ENCODE measurements at places on chromosomes 16 and 17.
A peak's percentile ranks its signal among the peaks of the same experiment; 100 is the strongest.

GRCh38 chr17:43171586-43172487 is 823 bp downstream of the NBR1 start:
- DNase-seq, result no peak

DNA sequence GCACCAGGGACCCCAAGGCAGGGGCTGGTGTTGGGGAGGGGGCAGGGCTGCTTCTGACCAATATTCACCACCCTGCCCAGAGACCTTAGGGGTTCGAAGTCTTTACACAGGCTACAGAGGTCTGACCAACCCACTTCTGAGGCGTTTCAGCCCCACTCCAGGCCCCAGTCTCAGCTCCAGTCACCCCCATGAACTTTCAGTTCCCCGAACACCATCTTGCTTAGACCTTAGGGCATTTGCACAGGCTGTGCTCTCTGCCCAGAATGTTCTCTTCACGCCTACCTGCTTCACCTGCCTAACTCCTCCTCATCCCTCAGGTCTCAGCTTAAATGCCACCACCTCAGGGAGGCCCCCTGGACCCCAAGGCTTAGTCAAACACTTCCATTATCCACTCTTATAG is 25.8 kb upstream of the CPNE2 start:
- DNase-seq, result no peak

DNA sequence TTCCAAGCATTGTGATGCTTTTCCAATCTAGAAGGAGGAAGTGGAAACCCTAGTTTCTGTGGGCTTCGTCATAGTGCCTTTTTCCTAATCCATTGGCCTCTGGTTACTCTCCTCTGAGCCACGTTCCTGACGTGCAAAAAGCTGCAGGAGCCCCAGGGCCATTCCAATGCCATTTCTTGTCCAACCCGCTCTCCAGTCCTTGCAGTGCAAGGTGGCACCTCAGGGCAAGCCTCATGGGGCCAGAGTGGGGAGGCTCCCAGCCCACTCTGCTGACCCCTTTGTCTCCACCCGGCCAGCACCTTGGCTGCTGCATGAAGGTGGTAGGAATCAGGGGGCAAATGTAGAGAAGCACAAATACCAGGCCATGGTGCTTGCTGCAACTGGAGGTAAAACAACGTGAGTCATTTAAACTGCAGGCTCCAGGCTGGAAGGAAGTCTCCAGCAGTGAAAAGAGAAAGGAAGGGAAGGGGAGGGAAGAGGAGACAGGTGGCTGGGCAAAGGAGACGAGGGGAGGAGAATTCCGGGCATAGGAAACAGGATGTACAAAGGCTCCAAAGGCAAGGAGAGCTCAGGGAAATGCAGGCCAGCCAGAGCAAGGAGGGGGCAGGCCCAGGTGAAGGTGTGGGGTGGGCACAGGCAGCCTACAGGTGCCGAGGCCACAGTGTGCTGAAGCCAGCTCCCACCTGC is 168.2 kb upstream of the TNRC6C start:
- DNase-seq, result no peak

DNA sequence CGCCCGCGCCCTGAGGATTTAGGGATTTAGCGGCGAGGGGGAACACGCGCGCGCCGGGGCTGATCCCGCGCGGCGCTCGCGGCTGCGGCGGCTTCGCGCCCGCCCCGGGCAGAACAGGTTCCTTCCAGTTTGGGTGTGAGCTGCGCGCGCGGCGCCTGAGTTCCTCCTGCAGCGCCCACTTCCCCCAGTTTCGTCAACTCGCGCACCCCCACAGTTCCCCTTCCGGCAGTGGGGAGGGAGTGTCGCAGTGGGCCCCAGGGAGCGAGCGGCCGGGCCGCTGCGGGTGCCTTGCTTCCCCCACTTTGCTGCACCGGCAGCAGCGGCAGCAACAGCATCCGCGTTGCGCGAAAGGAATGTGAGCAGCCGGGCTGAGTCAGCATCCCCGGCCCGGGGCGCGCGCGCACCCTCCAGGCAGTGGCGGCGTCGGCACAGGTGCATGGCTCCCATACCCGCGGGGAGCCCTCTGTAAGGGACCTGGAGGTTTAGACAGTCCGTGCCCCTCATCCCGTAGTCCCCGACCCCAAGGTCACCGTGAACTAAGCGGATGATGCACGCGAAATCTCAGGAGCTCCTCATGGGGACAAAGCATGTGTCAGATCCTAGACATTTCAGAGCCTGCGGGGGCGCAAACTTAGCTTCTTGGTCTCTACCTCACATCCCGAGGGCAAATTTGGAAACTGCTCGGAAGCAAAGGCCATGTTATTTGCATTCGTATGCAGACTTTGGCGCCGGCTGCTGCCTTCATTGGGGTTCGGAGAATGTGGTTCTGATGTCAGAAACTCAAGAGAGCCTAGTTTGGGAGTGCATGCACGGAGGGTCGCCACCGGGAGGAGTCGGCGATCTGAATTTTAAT is 767 bp downstream of the ARSG start:
- DNase-seq, result peak; percentile 86

DNA sequence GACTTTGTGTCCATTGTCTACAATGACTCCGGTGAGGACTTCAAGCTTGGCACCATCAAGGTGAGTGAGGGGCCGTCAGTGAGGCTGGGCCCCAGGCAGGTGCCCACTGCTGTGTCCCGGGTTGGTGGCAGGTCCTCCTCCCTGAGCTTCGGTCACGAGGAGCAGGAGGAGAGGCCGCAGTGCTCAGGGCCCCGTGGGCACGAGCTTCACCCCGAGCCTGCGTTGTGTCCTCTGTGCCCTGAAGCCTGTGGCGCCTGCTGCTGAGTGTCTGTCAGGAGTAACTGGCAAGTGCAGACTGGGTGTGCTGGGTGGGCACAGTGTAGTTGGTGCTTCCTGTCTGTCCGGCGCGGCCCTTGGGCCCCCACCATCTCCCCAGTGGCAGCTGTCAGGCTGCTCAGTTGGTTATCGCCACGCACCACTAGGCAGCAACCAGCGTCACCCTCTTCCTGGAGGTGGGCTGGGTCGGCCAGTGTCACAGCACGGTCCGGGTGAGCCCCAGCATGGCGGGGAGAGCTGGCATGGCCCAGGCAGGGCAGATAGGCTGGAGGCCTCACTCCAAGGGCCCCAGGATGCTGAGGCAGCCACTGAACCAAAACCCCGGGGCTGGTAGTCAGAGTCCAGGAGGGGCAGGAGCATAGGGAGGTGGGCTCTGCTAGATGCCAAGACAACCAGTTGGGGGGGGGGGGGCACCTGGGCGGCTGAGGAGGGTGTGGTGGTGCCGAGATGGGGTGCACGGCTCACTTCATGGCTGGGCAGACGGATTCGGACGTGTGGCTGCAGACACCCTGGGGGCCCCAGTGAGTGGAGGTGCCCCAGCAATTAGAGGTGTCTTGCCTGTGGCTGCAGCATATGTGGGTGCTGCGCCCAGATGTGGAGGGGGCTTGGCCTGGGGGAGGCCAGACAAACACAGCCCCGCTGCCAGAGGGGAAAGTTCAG is 39.3 kb downstream of the TSC2 start:
- DNase-seq, result no peak

GRCh38 chr16:3057181-3058138 is 8.0 kb upstream of the IL32 start:
- no peak for DNase-seq

DNA sequence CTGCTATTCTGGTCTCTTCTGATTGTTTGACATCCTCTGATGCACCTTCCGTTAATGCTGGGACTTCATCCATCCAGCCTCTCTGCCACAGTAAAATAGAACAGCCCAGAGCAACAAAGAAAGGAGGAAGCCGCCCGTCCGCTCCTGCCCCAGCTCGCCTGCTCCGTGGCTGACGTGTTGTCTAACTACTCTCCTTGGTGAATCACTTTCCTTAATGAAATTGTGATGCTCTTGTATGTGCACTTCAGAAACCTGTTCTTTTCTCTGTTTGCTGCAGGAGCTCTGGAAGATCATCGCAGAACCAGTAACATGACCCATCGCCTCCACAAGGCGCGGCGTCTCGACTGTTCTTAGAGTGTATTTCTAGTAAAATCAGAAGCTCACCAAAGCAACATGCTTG is 24.3 kb downstream of the METTL22 start:
- DNase-seq, result no peak

GRCh38 chr17:40072735-40073346 is 10.1 kb downstream of the THRA start:
- no peak for DNase-seq

- DNase-seq, result no peak
These were observed 36.0 kb downstream of the OSBPL7 start for GRCh38 chr17:47785538-47786123.

GRCh38 chr17:74542727-74543383 is 3.1 kb downstream of the CD300C start:
- no peak for DNase-seq

- no peak for DNase-seq
These were observed 22.5 kb downstream of the PHKB start for GRCh38 chr16:47483616-47484015.

DNA sequence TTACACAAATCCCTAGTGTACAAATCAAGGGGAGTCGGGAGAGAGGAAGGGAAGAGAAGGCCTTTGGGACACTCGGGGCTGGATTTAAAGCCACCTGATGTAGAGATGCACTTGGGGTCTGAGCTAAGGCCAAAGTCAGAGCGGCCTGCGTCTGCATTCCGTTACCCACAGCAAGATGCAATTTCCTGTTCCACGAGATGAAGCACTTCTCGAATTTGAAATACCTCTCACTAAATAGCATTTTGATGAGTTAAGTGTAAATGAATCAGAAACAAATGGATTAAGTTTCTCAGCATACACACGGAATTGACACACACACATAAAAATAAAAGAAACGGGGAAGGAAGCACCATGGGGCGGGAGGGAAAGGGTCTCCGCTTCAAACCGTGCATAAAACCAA is 386.0 kb downstream of the SOX9 start:
- no peak for DNase-seq

DNA sequence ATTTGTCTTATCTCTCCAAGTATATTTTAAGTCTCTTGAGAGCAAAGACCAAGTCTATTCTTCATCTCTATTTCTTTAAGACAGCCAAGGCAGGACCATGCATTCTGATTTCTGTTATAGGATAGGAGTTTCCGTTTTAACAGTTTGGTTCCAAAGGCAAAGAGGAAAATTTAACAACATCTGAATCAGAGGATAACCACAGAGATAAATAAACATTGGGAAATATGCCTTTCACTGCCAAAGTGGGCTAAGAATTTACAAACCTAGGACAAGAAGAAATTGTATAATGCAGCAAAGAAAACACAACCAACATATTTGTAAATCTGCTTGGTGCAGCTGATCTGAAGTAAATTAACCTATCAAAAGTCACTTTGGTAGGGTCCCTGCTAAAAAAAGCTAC is 37.7 kb downstream of the USP32 start:
- no peak for DNase-seq

- DNase-seq, result no peak
These were observed 31.6 kb upstream of the LRRC37A3 start for GRCh38 chr17:64950871-64951270.

GRCh38 chr16:2015117-2015946 is 4.3 kb upstream of the NPW start:
- DNase-seq, result no peak

- DNase-seq, result no peak
These were observed 36.9 kb downstream of the ERN1 start for GRCh38 chr17:64092952-64093451.

DNA sequence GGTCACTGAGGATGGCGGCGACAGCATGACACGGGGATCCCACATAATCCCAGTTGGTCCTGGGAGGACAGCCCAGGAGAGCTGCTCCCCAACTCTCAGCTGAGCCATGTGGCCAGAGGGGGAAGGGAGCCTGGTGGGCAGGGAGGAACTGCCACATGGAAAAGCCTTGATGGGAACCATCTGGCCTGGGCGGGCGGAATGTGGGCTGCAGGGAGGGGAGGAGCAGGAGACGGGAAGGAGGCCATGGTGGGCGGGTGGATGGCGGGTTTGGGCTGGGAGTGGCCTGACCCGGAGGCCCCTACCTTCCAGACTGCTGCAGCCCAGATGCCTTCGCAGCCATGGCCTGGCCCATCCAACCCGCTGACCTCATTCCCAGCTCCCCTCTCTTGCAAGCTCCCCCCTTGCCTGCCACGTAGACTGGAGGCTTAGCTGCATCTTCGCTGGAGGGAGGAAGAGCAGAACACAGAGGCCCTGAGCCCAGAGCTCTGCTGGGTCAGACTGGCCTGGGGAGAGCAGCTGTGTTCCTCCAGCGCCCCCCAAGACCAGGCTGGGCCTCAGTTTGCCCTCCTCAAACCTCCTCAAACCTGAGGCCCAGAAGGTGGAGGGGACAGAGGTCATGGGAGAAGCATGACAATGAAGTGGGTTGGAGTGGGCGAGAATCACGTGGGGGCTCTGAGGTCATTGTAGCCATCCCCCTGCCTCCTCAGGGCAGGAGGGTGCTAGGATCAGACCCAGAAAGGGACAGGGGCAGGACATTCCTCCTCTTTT is 8.2 kb upstream of the COL1A1 start:
- DNase-seq, result no peak

DNA sequence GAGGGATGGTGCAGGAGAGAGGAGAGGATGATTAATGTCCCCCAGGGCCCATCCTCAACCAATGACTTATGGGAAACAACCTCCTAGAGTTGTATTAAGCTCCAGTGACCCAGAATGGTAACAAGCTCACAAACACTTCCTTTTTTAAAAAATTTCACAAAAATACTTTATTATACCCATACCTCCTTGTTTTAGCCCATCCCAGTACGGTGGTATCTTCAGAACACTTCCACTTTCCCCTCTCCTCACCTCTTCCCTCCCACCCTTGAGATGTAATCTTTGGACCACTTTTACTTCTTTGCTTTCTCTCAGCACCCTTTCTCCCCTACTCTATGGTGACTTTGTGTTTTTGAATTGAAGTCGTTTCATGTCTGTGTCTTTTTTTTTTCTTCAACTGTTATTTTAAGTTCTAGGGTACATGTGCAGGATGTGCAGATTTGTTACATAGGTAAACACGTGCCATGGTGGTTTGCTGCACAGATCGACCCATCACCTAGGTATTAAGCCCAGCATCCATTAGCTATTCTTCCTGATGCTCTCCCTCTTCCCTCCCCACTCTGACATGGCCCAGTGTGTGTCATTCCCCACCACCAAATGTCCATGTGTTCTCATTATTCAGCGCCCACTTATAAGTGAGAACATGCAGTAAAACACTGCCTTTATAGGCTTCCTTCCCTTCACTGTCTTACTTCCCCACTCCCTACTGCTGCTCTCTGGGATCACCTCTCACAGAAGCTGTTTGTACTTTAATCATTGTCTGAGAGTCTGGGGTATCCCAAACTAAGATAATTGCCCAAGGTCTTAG is 124.5 kb downstream of the PRKCB start:
- DNase-seq, result no peak

- no peak for DNase-seq
These were observed 48.6 kb downstream of the CDH1 start for GRCh38 chr16:68785715-68786114.

- DNase-seq, result no peak
These were observed 96.3 kb upstream of the ZNF469 start for GRCh38 chr16:88286301-88286923.

Measured in activated T-helper 1 cell treated with anti-CD3 and anti-CD28 coated beads, Interleukin-2, amount 50 U/mL, for 16 hours (primary cell).